Lower leg skin (tissue), 4 donors: ENCODE measurements at places on chromosomes 5 and 9. TPM values are rescaled to one million over a fixed set of nuclear protein-coding genes. Genes with fewer than 3 reads are reported as not detected.

Gene TPPP
- 9.4 TPM for total RNA-seq

Gene INSL6
- not detected for total RNA-seq

Gene KIF4B
- not detected for total RNA-seq

Gene PRR16
- not detected for total RNA-seq

Gene DDX4
- total RNA-seq: not detected

Gene RETREG1
- 47.2 TPM for total RNA-seq

Gene MAMDC2
- total RNA-seq: 11.2 TPM

Gene WDR38
- not detected for total RNA-seq

Gene IRX1
- 8.9 TPM for total RNA-seq

Gene IL6ST
- total RNA-seq: 65.6 TPM

DNA sequence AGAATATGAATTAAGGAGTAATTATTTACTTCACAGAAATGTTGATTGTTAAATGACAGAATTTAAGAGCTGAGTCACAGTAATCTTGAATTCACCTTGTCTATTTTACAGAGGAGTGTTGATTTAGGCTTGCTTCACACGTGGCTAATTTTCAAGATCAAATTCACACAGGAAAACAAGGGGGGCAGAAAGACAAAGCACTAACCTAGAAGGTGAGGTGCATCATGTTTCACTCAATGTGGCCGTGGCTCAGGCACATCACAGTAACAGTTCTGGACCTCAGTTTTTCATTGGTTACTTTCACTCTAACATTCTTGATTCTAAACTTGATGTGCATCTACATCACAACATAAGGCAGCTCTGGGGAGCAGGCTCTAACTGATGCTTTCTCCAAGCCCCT lies 69.6 kb upstream of the GNAQ start:
- no peak for DNase-seq

GRCh38 chr5:6431214-6432195 lies 17.2 kb upstream of the UBE2QL1 start:
- DNase-seq: no peak

DNA sequence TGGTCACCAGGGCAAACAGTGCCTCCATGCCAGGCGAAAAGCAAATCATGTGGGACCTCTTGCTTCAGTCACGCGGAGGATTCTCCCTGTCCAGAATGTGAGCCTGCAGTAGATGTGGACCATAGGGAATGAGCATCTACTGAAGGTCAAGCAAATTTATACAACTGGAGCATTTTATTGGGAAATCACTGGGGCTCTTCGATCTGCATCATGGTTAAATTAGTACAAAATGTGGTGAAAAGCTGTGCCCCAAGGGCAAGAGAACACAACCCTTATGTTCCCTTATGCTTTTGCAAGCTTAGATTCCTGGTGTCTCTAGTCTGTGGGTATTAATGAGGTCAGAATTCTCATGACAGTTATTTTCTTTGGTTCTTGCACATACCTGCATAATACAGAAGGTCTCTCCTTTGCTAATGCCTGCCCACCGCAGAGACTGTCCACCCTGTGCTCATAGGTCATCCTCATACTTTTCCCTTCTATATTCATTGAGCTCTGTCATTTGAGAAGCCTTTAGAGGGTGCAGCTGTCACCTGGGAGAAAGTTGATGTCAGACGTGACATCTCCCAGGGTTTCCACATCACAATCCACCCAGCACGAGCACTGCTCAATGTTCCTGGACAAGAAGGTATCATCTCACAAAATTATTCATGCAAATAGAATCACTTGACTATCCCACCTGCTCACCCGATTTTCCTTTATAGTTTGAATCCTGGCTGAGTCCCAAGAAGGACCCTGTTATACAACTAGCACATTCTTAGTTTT lies 111.7 kb downstream of the NXNL2 start:
- DNase-seq: no peak

- no peak for DNase-seq
These were observed 4.1 kb upstream of the DNAJB5 start for GRCh38 chr9:34985311-34985899.

DNA sequence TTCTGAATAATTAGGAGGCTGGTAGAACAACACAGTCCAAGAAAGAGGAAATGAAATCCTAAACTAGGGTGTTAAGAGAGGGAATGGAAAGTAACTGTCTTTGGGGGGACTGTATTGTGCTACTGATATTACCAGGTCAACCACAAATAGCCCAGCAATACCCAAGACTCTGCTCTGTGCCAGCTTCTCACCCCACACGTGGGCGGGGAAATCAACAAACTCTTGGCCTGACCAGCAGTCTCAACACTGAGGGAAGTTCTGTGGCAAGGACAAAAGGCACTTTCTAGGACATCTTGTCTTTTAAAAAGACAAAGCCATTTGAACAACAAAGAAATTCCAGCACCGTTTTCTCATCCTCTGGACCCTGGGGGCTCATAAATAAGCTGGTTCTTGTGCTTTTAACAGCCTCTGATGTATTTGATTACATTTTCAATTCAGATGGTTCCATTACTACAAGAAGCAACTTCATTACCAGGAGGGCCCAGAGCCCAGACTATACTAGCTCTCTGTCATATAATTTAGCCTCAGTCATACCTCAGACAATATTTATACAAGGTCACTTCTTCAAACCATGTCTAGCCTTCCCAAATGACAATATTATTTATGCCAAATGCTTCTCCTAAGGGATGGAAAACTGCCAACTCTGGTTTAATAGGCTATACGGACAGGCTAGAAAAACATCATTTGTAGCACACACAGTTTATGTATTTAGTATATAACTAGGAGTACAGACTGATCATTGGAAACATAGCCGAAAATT lies 297.8 kb downstream of the CWC27 start:
- DNase-seq: no peak

- DNase-seq: no peak
These were observed 40.8 kb upstream of the LARP1 start for GRCh38 chr5:154714266-154714986.

DNA sequence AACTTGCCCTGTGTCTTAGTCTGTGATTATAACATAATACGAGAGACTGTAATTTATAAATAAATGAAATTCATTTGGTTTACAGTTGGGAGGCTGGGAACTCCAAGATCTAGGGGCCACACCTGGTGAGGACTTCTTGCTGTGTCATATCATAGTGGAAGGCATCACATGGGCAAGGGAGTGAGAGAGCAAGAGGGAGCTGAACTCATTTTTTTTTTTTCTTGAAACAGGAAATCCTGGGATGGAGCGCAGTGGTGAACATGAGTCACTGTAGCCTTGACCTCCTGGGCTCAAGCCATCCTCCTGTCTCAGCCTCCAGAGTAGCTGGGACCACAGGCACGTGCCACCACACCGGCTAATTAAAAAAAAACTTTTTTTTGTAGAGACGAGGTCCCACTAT lies 7.2 kb downstream of the MLANA start:
- DNase-seq: no peak

GRCh38 chr9:122941582-122942234 lies 888 bp downstream of the RABGAP1 start:
- DNase-seq: no peak

DNA sequence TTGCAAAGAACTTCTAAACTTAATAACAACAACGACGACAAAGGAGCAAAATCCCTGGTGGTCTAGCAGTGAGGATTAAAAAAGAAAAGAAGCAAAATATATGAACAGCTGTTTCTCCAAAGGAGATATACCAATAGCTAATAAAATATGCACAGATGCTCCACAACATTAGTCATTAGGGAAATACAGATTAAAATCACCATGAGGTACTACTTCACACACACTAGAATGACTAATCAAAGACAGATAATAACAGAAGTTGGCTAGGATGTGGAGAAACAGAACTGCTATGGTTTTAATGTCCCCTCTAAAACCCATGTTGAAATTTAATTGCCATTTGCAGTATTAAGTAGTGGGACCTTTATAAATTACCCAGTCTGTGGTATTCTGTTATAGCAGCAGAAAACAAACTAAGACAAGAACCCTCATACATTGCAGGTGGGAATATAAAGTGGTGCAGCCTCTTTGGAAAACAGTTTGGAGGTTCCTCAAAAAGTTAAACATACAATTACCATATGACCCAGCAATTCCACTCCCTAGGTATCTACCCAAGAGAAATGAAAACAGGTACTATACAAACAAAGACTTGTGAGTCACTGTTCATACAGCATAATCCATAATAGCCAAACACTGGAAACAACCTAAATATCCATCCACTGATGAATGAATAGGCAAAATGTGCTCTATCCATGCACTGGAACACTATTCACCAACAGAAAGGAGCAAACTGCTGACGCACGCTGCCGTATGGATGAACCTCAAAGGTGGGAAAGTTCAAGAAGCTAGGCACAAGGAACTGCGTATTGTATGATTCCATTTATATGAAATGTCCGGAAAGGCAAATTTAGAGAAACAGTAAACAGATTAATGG lies 11.4 kb upstream of the DUSP1 start:
- DNase-seq: no peak

DNA sequence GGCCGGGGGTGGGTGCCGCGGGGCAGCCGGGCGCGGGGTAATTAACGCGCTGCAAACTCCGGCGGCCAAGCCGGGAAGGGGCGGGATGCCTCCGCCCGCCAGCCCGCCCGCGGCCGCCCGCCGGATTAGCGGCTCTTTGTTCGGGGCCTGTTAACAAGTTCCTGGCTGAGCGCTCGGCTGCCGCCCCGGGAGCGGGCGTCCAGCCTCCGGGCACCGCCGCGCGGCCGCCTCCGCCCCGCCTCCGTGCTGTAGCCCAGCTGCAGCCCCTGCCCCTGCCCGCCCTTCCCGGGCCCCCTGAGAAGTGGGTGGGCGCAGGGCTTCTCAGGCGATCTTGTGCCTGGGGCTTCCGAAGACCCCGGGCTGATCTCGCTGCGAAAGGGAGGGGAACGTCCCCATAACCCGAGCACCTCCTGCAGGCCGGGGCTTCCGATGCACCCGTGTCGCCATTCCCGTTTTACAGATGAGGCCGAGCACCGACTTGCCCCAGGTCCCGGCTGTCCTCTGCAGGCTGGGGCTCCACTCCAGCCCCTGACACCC lies 7.5 kb downstream of the UNC5A start:
- no peak for DNase-seq

- DNase-seq: no peak
These were observed 50.6 kb upstream of the NRARP start for GRCh38 chr9:137352511-137353222.

DNA sequence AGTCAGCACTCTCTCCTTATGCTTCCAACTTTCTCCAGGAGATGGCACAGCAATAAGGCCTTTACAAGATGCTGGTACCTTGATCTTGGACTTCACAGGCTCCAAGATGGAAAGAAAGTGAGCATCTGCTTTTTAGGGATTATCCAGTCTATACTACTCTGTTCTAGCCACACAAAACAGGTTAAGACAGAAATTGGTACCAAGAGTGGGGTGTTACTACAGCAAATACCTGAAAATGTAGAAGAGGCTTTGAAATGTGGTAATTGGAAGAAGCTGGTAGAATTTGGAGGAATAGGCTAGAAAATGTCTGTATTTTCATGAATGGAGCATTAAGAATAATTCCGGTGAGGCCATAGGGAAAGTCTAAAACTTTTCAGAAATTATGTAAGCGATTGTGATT lies 484.8 kb upstream of the GRIA1 start:
- DNase-seq: no peak

- no peak for DNase-seq
These were observed 9.9 kb downstream of the TMEM250 start for GRCh38 chr9:136108648-136109266.

DNA sequence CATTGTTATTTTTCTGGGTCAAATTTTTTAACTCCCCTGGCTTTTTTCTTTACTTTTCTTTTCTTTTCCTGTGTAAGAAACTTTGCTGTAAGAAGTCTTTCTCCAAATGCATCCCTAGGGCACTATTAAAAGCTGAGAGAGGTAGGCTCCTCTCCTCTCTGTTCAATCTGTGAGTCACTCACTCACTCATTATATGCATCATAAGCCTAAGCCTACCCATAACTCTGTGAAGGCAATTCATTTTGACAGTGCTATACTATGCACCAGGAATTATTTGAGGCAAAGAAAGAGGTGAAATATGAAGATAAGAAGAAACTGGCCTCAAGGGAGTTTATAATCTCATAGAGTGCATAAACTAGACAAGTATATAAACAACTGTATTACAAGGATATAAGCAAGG lies 67.9 kb upstream of the PRR16 start:
- no peak for DNase-seq

DNA sequence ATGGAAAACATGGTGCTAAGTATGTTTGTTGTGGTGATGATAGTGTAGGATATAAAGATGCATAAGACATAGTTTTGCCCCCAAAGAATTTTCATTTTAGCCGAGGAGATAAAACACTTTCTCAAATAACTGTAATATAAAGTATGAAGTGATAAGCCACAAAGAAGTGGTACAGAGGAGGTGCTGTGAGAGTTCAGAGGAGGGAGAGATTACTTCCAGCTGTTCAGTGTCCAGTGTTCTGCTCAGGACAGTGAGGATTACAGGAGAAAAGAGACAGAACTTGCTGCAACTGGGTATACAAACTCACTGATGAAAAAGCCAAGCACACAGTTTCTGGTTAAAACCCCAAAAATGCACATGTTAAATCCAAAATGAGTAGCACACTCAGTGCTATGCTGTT lies 309.3 kb downstream of the KIAA0825 start:
- no peak for DNase-seq

- DNase-seq: no peak
These were observed 63.7 kb upstream of the CXCL14 start for GRCh38 chr5:135642488-135642870.

DNA sequence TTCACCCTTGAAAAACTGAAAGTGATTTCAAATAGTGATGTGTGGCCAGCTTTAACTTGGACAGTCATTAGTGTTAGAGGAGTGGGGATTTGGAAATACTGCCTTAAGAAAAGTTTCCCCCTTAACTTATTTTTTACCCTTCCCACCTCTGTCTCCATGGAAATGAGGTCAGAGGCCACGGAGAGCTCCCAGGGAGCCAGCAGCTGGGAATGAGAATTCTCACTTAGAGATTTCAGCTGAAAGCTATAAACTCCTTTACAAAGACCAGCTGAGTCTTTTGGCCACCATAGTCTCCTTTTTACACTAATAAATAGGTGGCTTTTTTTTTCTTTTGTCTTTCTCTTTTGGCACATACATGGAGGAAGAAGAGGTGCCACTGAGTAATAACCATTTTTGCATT lies 45.7 kb upstream of the PIK3R1 start:
- no peak for DNase-seq

DNA sequence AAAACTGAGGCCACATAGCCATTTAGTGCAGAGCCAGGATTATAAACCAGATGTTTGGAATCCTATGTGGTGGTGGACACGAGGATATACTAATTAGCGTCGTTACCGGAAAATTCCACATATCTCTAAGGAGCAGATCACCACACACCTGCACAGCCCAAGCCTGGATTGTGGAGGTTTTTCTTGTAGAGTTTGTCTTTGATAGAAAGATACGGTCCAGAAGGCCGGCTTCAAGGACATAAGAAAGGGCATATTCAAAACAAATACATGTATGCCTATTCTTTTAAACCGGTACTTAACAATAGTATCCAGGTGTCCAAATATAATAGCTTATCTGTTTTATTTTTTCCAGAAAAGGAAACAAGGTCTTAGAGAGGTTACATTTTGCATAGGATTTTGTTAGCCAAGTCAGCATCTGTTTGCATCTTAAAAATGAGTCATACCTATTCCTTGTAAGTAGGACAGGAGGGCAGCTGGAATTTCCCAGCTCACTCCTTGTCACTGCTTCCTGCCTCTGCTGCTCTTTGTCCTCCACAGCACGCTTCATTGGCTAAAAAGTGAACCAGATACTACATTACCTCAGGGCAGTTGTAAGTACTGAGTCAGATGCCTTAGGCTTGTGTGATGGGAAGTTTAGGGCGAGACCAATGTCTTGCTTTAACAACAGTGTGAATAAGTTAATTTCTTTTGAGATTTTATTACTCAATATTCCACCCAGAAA lies 3.6 kb downstream of the TMC1 start:
- peak; percentile 26 for DNase-seq
